NCI-H2081 treated with DMSO at 0.1 percent for 48 hours (cell line): ENCODE measurements at places on chromosomes 16 and 17.

DNA sequence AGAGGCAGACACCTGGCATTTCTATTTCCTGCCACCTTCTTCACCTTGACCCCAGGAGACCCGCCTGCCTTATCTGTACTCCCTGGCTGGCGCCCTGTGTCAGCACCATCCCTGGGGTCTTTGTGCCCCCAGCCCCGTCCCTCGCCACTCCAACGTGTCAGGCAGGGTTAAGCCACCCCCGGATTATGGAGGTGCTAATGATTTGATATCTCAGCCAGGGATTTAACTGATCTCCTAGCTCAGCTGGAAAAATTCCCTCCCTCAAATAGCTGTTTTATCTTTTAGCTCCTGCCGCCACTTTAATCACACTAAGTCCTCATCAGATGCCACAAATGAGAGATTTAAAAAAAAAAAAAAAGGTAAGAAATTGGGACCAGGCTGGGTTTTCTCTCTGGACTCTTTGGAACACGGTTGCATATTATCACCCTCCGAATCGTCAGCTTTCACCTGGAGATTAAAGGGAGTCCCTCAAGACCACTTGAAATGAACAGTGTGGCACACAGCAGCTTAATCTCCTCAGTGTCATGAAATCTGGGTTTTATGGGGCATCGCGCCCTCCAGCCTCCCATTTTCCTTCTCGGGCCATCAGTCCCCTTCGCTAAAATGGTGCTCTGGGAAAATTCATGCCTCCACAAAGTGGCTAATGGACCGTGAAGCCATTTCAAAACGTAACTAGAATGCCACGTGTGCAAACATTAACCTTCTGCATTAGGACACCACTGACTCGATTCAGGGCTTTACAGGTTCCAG lies 26.2 kb upstream of the WFDC1 start:
- DNase-seq = no peak

DNA sequence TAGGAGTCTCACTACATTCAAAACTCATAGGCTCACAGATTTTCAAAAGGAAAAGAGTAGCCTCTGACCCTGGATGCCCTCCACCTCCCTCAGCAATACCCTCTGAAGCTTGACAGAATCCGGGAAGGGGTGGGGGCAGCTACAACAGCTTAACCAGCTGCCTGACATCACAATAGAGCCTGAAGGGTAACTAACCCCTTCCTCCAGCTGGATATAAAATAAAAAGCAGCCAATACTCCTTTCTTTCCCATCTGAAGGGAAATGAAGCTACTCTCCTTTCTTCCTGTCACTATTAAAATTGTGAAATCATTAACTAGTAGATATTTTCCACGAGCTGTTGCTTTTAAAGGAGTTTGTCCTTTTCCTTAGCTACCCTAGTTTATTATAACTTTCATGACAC lies 24.0 kb downstream of the USP31 start:
- DNase-seq = no peak

DNA sequence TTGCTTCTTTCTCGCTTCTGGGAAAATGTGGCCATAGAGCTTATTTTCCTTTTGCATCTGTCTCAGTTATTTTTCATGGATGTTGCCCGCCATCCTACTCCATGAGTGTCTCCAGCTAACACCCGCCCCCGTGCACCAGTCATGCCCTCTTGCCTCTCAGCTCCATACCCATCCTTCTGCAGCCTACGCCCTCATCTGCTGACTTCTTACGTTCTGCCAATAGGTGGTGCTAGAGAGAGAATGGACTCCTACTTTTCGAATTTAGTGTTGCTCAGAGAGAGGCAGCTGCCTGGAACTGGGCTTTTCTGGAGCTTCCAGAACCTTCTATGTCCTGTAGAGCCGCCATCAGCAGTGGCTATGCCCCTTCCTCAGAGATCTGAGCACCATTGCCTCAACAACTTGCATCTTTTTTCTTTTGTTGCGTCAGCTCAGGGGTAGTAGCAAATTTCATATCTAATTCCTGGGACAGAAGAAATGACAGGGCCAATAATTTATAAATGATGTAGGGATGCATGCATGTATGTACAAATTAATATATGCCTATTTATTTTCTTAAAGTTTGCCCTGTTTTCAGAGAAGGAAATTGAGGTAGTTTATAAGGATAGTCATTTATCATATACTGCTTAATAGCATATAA lies 119.7 kb upstream of the MYOCD start:
- no peak for DNase-seq

- DNase-seq = no peak
Observed at GRCh38 chr16:72241930-72242329, 70.0 kb upstream of the PMFBP1 start.

DNA sequence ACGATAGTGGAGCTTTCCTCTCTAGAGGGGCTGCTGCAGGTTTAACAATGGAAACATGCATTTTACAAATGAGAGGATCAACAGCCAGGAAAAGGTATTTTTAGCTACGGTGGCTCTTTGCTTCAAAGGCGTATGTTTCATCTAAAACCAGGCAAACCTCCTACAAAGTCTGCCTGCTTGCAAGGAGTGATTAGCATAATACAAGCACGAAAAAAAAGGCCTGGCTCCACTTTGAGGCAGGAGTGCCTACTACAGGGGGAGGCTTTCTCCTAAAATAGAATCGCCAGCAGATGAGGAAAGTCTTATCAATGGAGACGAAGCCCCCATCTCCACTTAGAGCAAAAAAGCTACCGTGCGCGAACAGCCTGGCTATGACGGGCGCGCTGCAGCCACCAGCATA lies 27.1 kb upstream of the MTSS2 start:
- DNase-seq = no peak

- DNase-seq = no peak
Observed at GRCh38 chr17:30886187-30886586, 19.9 kb downstream of the TEFM start.

GRCh38 chr17:57662644-57663308 lies 82.3 kb downstream of the CCDC182 start:
- DNase-seq = peak; percentile 76

- no peak for DNase-seq
Observed at GRCh38 chr16:71674229-71674628, 48.2 kb downstream of the MARVELD3 start.

- DNase-seq = no peak
Observed at GRCh38 chr17:63550817-63551639, 751 bp downstream of the DCAF7 start.

DNA sequence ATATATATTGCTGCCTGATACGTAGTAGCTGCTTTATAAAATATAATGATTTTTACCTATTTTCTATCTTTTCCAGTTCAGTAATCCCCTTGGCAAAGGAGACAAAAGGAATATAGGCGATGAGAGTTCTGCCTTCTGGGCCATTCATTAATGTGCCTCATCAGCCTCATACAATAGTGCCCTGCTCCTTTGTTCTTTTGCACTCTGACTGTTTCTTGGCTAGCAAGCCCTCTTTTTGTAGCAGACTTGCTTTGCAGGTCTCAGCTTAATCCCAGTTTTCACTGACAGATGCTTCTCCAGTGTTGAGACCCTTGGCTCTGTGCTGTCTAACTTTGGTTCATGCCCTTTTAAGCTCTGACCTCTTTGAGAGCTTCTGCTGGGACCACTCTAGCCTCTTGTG lies 10.4 kb downstream of the HSD17B2 start:
- no peak for DNase-seq

GRCh38 chr17:71511266-71511995 lies 609.4 kb upstream of the SOX9 start:
- DNase-seq = no peak

- DNase-seq = no peak
Observed at GRCh38 chr17:44267818-44268490, at the start of gene SLC4A1. Gene SLC4A1, minus strand, starts transcription at chr17:44268135. Its CDS starts 5,269 bp downstream, at chr17:44262866.

DNA sequence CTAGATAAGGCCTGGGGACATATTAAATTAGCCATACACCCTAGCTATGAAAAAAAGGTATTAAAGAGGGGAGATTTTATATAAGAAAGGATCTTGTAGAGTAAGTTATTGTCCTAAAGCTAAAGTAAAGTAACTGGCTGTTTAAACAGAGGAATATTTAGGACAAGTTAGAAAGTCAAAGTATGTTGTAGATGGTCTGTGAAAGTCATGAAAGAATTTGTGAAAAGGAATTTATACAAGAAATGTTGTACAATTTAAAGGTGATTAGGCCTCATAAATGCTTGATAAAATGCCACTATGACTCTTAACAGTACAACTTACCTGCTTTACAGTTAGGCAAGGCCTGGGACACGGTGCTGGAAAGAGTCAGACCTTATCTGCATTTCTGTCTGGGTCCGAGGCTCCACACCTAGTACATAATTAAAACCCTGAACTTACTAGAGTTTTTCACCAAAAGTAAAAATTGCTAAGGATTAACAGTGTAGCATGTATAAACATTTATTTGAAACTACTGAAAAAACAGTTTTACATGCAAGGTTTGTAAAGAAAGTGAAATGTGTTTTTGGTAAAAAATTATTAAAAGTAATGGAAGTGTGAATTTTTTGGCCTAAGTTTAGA lies 445.3 kb upstream of the TOM1L1 start:
- no peak for DNase-seq

- no peak for DNase-seq
Observed at GRCh38 chr17:27954548-27955495, 61.7 kb upstream of the LYRM9 start.

GRCh38 chr16:58042001-58042885 lies 16.7 kb downstream of the MMP15 start:
- no peak for DNase-seq

DNA sequence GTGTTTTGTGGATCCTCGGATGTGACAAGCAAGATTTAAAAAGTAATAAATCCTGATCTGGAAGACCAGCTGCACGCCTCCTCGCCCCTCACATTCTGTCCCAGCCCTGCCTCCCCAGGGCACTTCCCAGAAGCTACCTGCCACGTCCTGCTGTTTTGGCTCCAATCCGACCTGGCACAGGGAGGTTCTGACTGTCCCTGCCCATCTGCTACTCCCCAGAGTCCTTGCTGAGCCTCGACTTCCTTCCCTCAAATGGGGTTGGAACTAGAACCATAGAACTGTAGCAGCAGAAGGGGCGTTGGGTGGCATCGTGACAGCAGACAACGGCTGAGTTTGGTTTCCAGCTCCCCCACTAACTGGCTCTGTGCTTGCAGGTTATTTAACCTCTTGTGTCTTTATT lies 71.7 kb downstream of the RPH3AL start:
- no peak for DNase-seq
